CD4-positive, alpha-beta T cell treated with Interferon gamma for 1 hour (primary cell): ENCODE measurements at places on chromosomes 12 and 14.

GRCh38 chr12:60494244-60494643 is 898.4 kb downstream of the SLC16A7 start:
- DNase-seq: no peak

DNA sequence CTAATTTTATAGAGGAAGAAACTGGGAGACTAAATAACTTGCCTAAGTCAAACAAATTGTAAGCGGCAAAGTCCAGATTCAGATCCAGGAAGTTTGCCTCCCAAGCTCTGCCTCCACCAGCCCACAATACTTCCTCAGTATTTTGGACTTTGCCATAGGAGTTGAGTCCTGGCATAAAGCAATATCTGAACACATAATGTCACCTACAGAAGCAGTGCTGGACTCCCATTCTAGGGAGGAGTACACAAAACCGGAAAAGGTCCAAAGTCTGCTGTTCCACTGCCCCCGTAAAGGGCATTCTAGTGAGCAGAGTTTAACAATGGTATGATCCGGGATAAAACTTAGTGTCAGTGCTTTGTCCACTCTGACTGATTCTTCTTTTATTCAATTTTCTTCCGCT is 340.5 kb downstream of the FUT8 start:
- no peak for DNase-seq

- no peak for DNase-seq
Observed at GRCh38 chr14:83071888-83072501, 1538.3 kb upstream of the SEL1L start.

GRCh38 chr14:32941668-32942065 is 3.0 kb downstream of the NPAS3 start:
- no peak for DNase-seq

GRCh38 chr14:90450667-90451066 is 53.8 kb downstream of the CALM1 start:
- DNase-seq: no peak

- DNase-seq: no peak
Observed at GRCh38 chr14:96830946-96831345, 33.8 kb downstream of the VRK1 start.
